ENCODE measurements at places on chromosomes 2 and 18.

DNA sequence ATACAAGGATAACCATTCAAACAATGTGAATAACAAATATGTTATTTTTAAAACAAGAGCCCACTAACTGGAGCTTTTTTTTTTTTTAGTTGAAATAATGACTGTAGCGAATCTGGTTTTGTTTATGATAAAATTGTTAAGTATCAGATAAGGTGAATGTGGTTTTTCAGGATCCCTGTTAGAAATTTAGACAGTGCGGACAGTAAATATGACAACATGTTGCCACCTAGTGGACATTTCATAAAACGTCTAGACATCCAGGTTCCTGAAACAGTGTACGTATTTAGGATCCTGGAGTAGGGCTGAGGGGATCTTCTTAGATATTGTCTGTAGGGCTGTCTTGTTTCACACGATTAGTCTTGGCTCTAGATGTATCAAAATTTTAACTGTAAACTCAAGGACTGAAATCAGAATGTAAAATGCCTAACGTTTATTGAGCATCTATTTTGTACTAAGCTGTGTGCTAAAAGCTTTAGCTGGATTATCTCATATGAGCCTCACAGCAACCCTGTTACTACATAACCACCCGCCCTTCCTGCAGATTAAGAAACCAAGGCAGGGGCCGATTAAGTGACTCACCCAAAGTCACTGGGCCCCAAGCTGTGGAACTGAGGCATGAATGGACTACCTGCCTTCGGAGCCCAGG lies 23.9 kb upstream of the CCDC68 start:
- no peak for DNase-seq

- DNase-seq = peak; percentile 83
These were observed 85.3 kb downstream of the CDC42EP3 start for GRCh38 chr2:37585982-37586621.

DNA sequence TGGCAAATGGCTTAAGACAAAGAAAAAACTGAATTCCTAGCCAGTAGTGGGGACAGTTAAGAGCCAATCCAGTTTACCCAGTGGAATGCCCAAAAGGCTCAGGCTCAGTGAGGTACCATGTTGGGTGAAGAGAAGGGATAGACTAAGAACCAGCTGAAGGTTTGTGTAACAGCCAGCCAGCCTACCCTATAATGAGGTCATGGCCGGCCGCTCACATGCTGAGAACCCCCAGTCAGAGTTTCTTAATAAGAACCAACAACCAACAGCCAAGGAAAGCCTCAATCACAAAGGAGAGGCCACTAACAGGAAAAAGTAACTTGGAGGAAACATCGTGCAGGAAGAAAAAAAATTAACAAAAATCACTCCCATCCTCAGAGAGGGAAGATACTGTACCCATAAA lies 25.4 kb upstream of the DUSP2 start:
- DNase-seq = no peak

GRCh38 chr2:32562906-32563305 lies 64.9 kb upstream of the TTC27 start:
- no peak for DNase-seq

- DNase-seq = no peak
These were observed 111.5 kb upstream of the THSD7B start for GRCh38 chr2:136653861-136654260.

DNA sequence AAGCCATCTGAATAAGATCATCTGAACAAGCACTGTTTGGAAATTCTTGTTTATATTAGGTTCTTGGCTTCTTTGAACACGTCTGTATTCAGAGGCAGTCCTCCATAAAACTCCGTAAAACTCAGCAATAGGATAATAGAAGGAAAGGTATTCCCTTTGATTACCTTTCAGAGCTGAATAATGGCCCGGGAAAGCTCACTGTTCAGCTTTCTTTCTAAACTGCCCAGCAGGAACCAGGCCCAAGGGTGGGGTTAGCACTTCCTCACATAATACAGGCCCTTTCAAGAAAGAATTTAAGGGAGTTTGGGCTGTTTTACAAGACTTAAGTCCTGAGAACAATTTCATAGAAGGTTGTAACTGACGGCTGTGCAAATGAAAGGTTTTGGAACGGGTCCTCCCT lies 72.2 kb upstream of the PHLPP1 start:
- no peak for DNase-seq

- no peak for DNase-seq
These were observed 273.5 kb downstream of the RNF144A start for GRCh38 chr2:7190587-7191324.

GRCh38 chr18:55343396-55344073 lies 244.5 kb downstream of the TCF4 start:
- no peak for DNase-seq

- DNase-seq = no peak
These were observed 13.1 kb upstream of the GPR17 start for GRCh38 chr2:127632592-127633489.

DNA sequence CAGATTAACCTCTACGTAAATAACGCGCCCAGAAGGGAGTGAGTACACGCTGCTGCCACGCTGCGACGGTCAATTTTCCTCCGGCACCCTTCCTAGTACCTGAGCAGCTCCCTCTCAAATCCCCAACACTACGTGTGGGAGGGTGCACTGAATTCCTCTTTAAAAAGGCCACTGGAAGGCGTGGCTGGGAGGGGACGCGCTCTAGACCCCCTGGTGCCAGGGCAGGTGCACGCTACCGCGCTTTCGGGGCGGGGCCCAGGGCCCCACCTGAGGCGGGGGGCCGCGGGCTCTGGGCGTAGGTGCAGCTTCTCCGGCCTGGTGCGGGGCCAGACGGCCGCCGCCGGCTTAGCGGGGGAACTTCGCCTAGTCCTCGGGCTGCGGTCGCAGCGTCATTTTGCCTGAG lies 668 bp upstream of the ANKRD12 start:
- DNase-seq = no peak

DNA sequence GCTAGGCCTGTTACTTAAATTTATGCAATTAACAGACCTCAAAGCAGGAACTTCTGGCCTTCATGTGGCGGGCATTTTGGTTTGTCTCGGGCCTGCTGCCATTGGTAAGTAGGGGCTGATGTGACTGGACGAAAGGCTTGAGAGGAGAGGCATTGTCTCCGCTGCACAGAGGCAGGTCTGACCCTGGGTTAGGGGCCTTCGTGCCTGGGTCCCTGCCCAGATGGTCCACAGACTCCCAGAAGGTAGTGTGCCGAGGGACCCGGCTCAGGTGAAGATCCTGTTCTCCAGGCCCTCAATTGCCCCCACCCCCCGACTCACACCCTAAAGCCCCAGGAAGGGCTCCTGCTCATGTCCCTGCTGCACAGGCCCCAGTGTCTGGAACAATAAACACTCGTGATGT lies 764.9 kb downstream of the TMEM182 start:
- no peak for DNase-seq

- DNase-seq = no peak
These were observed 550.8 kb upstream of the CHAC2 start for GRCh38 chr2:53216805-53217204.

DNA sequence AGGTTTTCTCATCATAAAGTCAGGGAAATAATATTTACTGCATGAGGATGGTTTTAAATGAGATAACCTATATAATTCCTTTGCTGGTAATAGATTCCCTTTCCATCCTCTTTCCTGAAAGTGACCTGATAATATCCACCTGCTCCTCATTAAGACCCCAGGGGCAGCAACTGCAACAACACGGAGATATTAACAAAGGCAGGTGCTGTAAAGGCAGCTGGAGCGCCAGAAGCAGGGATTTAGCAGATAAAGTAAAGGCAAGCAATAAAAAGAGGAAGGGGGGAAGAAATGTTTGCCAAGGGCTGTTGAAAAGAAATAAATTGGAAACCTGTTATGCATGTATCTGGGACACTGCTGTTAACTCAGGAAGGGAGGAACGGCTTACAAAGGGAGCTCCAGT lies 472.6 kb upstream of the KLHL29 start:
- no peak for DNase-seq

DNA sequence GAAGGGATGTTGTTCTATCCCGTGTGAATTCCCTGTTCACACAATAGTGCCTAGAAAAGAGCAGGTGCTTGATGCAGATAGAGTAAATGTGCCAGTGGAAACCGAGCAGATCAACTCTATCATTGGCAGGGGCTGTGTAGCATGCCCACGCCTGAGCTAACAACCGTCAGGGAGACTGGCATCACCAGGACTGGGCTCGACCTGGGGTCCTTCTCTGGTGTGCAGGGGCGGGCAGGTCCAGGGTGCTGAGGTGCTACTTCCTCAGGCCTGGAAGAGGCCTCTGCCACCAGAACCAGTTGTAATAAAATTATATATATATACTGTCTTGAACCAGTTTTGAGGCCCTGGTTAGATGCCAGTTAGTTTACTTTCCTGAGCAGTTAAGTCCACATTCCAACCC lies 11.8 kb upstream of the MAL start:
- DNase-seq = no peak

- no peak for DNase-seq
These were observed 52.6 kb downstream of the DGKD start for GRCh38 chr2:233406865-233407264.

DNA sequence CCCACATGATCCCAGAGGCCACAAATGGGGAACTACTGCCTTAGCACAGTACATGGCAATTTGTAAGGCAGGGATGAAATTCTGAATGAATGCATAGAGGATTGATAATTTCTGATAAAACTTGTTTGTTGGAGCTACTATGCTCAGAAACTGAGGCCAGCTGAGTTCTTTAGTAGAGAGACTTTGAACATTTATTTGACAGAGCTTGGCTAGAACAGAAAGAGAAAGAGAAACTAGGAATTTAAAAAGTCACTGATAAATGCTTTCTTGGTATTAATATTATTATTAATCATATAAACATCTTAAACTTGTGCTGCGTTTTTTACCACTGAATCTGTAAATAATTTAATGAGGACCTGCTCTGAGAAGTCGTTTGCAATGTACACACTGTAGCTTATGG lies 923.7 kb upstream of the CNTNAP5 start:
- DNase-seq = no peak

- DNase-seq = no peak
These were observed 34.6 kb upstream of the PAIP2B start for GRCh38 chr2:71261534-71261933.

GRCh38 chr2:189674374-189675112 lies at the start of gene ANKAR:
TSS of gene ANKAR (plus strand) at chr2:189674670. CDS start at chr2:189676491, 1,821 bp downstream.
- peak; percentile 87 for DNase-seq

DNA sequence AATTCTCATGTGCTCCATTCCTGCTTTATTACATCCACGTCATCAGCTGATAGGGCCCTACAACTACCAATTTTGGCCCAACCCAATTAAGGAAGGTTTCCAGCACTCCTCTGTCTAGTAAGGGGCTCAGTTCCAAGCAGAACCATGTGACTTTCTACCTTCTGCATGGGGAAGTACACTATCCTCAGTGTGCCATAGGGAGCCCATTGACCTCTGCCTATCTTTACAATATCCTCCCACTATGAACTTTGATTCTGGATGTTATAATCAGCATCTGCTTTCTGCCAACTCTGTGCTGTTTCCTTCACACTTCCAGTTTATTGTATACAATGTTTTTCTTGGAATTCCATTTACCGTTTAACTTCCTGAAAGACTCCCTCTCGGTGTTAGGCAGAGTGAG lies 53.9 kb upstream of the GCFC2 start:
- DNase-seq = no peak

DNA sequence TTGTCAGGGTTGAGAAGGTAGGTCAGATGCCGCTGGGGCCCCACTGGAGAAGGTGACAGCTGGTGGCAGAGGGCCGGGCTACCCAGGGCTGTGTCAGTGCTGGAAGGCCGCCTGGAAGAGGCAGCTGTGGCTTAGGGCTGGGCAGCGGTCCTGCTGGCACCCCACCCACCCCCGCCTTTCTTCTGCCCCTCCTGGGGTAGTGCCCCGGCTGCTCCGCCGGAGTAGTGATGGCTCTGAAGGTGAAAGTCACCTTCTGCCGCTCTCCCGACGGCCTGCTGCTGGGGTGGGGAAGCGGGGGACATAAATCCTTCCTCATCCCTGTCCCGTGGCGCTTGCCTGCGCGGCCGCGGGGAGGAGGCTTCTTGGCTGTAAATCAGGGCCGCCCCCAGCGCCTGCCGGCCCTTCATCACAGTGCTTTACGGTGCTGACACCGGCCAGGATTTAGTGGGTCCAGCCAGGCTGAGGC lies 332.2 kb downstream of the DYSF start:
- DNase-seq = no peak

DNA sequence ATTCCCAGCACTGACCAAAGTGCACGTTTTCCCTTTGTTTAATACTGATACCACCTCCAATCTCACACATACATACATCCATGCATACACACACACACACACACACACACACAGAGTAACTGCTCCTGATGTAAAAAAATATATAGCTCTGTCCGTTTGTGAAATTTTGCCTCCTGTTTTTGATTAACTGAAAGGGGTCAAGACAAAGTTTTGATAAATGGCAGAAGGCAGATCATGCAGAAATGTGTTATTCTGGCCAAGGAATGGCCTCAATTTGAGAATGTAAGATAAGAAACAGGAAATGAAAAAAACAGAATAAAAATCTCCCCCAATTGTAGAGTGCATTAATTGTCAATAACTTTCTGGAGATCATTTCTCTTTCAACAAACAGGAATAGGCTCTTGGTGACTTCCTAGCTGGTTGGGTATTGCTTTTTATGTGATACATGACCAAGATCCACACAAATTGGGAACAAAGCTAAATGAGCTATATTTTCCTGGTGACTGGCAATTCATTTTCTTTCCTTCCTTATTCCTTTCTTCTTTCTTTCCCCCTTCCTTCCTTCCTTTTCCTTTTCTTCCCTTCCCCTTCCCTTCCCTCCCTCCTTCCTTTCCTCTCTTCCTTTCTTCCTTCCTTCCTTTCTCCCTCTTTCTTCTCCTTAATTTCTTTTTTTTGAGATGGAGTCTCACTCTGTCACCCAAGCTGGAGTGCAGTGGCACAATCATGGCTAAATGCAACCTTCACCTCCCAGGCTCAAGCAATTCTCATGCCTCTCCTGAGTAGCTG lies 88.9 kb upstream of the PMAIP1 start:
- DNase-seq = no peak

DNA sequence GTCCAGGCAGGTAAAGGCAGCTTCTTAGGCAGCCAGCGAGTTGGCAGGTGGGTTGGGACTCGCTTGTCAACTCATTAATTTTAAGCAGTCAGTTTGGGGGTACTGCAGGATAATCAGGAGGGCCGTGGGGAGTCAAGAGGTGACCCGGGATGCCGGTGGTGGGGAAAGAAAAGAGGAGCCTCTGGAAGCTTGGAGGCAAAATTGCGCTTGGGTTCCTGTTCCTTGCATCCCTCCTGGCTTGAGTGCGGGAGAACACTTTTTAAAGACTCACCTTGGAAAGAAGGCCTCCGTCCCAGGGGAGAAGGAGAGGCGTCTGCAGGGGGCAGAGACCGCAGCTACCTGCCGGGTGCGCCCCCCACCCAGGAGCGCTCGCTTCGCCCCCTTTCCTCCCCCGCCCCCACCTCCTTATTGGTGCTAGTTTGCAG lies at the start of gene KCNJ3:
Gene KCNJ3 (plus strand): TSS at position 400 of the 425 bp plus-strand sequence. CDS start 81 bp downstream, outside the sequence.
- DNase-seq = no peak

GRCh38 chr2:237934186-237934585 lies 32.6 kb upstream of the UBE2F start:
- DNase-seq = no peak

DNA sequence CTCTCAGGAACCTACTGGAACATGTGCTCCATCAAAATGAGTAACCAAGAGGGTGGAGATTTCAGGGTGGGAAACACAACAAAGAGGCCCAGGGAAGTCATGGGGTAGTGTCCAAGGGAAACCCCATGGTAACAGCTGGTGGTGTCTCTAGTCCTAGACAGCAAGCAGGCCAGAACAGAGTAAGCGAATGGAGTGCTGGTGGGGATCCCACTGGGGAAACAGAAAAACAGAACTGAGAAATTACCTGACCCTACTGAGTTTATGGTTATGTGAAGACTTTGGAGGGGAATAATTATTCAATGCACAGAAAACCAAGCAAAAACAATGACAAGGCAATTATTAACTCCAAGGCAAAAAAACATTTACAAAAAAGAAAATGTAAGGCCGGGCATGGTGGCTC lies 16.9 kb downstream of the ERCC3 start:
- no peak for DNase-seq

GRCh38 chr2:109266998-109267854 lies 138.2 kb downstream of the SH3RF3 start:
- DNase-seq = no peak

All from activated CD4-positive, alpha-beta T cell treated with anti-CD3 and anti-CD28 coated beads for 36 hours (primary cell).